ENCODE measurements at places on chromosomes 16 and 17.

GRCh38 chr16:13811834-13812233 is 108.1 kb upstream of the ERCC4 start:
- no peak for DNase-seq

DNA sequence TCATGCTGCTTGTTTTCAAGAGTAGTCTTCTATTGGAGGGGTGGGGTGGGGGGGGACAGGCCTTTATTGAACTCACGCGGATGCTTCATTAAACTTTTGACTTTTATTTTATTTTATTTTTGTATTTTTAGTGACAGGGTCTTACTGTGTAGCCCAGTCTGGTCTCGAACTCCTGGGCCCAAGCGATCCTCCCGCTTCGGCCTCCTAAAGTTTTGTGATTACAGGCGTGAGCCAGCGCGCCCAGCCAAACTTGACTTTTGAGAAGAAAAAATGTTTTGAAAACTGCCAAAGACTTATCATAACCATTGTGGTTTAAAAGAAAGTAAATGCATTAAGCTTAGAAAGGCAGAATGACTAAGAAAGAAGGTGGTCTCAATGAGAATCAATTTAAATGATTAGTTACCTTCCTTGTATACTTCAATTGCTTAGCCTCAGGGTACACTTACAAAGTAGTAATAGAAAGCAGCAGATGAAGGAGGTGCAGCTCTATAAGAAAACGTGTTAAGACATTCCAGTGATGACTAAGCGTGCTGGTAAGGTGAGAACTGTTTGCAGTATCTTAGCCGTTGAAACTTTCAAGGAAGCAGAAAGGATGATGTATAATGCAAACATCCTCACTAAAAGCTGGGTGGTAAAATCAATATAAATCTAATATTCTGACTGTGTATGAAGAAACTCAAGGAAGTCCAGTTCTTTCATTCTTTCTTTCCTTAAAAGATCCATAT is 1.2 kb downstream of the AP2B1 start:
- peak; percentile 61 for DNase-seq

DNA sequence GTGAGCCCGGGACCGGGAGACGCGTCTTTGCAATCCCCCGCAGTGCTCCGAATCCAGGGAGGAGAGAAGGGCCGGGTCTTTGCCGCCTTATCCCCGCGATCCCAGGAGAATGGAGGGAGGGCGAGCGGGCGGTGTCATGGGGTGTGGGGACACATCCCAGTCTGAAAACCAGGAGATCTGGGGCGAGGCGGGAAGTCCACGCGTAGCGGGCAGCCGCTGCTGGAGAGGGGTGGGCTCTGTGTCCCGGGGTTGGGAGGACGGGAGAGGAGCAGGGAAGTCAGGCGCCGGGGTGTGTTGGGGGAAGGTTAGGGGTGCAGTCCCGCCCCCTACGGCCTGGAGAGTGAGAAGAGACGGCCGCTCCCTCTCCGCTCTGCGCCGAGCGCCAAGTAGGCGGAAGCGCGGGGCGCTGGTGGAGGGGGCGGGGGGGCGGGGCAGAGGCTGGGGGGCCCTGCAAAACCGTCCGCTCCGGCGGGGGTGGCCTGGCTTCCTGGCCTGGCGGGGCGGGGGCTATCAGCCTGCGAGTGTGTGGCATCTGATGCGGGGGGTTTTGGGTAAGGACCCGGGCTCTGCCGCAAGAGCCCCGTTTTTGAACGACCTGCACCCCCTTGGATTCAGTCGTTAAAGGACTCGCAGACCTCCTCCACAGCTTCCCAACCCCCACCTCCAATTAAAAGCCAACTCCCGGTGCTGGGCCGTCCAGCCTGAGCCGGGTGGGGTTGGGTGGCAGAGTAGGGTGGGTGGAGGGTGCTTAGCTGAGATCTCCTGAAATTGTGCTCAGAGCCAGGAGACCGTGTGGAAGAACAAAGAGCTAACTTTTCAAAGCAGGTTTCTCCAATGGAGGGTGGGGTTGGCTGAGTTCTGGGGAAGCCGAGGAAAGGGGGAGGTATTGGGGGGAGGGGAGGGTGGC is 654 bp downstream of the LASP1 start:
- no peak for DNase-seq

GRCh38 chr17:16456742-16457316 is 35.2 kb downstream of the LRRC75A start:
- DNase-seq = no peak

DNA sequence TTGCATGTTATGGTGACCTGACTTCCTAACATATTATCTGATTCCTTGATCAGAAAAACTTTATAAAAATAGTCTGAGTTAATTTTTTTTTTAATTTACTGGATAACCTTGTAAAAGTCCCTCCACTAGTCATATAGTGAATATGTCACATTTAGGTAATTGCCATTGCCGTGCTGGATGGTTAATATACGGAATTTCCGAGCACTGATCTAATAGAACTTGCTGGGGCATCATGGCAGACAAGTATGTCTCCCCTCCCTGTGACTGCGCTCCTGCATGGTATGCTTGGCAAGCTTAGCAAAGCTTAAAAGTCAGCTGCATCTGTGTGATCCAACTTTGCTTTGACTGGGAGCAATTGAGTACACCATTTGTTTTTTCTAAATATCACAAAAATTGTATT is 239.4 kb upstream of the TBX2 start:
- no peak for DNase-seq

GRCh38 chr17:35167666-35168065 is 20.0 kb downstream of the UNC45B start:
- DNase-seq = no peak

Data from ELF-1 (cell line).